ENCODE measurements at places on chromosomes 16 and 17.

GRCh38 chr17:42673885-42674754, 2.7 kb downstream of the PLEKHH3 start:
- peak; percentile 35 for DNase-seq

DNA sequence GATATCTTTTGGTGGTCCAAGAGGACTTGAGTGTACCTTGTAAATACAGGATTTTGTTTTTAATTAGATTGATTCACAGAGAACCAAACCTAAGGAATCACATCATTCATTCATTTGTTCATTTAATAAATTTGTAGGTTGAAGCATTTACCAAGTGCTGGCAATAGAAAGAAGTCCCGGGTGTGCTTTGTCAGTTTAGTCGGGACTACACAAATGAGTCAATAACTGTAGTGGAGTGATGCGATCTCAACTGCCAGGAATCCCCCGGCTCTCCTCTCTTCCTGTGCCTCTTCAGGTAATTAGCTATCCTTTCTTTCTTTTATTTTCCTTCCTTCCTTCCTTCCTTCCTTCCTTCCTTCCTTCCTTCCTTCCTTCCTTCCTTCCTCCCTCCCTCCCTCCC, 1.4 kb upstream of the WWOX start:
- DNase-seq = no peak

DNA sequence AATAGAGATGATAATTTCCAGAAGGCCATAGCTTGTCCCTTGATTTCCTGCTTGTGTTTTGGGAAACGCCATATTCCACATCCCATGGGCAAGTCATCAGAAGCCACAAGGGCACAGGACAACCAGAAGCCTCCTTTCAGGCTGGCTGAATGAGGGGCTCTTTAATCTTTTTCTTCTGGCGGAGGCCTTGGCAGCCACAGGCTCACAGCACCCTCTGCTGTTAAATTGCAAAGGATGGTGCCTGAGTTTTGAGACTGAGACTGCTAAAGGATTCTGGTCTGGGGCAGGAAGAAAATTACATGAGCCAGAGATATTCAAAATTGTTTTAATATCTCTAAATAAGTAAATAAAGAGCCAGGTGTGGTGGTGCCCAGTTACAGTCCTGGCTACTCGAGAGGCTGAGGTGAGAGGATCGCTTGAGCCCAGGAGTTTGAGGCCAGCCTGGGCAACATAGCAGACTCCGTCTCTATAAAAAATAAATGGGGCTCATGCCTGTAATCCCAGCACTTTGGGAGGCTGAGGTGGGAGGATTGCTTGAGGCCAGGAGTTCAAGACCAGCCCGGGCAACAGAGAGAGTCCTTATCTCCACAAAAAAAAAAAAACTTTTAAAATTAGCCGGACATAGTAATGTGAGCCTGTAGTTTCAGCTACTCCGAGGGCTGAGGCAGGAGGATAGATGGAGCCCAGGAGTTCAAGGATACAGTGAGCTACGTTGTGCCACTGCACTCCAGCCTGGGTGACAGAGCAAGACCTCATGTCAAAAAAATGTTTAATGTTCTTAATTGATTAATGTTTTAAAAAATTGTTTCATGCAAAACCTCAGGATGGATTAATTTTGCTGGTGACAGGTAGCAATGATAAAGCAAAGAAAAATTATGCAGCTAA, 26.3 kb downstream of the AARSD1 start:
- peak; percentile 20 for DNase-seq

DNA sequence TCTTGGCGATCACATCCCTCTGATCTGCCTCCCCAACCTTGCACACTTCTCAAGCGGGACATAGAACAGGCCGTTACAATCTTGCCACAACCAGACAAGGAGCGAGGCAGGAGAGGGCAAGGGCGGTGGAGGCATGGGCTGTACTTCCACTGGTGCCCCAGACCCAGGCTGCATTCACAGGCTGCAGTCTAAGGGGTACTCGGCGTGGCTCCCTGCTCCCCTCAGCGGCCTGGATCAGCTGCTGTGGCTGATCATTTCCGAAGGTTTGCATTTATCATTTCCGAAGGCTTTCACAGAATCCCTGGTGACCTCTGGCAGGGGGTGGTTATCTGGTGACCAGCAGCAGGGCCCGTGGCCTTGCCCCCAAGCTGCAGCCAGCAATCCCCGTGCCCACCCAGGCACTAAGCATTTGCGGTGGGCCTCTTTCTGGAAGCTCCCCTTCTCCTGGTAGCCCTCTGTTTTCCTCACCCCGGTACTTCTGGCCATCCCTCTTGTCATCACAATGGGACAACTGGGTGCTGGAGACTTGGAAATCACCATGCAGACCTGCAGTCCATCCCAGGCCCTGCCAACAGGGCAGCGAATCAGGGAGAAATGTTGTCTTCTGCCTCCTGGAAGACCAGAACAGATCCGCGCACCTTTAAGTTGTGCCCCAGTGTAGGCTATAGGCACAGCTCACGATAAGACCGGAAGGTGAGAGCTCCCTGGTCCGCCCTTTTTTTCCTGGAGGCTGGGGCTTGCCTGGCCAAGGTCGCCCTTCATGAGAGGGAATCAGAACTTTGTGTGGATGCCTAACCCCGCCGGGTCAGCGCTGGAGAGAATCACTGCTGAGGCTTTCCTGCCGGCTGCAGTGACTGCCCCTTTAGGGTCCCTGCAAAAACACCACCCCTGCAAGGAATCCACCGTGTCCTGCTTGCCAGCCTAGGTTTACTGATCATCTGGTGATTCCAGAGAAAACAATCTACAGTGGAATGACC, 1739.1 kb downstream of the TP53TG3F start:
- DNase-seq = no peak

- peak; percentile 95 for DNase-seq
Measured at GRCh38 chr17:64020056-64020766, at the start of gene ICAM2. TSS of gene ICAM2 (minus strand) at chr17:64020633. CDS start at chr17:64006691, 13,942 bp downstream.
